ENCODE measurements at places on chromosomes 3 and 15.

- no peak for DNase-seq
Measured at GRCh38 chr15:28289694-28290463, 32.1 kb downstream of the HERC2 start.

GRCh38 chr15:68210821-68211655, 5.9 kb upstream of the CALML4 start:
- peak; percentile 87 for DNase-seq

DNA sequence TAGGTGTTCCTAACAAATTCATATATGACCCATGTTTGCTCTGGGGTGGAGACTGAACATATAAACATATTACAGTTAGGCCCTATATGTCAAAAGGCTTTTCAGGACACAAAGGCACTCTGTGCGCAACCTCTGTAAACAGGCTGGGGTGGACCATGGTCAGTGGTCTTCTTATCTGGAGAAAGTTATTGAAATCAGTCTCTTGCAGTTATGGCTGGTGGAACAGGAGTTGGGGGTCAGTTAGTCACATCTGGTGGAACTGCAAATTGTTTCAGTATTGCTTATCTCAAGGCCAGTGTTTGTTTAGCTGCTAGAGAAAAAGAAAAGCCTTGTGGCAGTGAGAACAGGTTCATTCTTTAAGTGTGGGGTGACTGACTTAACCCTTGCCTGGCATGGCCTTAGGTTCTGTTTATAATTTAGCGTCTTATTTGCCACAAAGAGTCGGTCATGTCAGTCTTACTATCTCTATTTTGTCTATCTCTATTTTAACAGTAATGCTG, 5.9 kb upstream of the GP9 start:
- DNase-seq: no peak

DNA sequence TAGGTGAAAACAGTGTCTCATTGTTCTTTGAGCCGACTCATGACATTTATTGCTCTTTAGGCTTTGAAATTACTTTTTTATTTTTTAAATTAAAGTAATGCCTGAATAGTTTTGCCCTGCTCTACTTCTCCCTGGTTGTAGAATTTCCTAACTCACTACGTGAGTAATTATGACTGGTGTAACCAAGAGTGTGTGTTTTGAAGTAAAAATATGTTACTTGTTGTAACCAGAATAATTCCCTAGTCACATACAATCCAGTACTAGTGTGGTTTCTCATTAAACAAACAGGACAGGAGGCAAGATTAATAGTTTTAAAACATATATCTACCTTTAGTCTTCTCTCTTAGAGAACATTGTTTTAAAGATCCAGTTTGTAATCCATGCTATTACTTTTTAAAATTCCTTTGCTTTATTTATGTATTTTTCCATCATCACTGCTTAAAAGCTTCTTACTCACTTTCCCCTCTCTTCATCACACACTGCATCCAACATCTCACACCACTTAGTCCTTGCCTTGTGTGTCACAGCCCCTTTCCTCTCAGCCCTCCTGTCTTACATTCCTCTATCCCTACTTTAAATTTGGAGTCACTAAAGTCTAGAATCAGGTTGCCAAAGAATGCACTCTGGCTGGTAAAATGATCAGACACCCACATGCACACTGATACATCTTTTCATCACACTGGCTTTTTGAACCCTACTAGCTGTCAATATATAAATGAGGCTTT, 219.7 kb downstream of the WNT5A start:
- no peak for DNase-seq

DNA sequence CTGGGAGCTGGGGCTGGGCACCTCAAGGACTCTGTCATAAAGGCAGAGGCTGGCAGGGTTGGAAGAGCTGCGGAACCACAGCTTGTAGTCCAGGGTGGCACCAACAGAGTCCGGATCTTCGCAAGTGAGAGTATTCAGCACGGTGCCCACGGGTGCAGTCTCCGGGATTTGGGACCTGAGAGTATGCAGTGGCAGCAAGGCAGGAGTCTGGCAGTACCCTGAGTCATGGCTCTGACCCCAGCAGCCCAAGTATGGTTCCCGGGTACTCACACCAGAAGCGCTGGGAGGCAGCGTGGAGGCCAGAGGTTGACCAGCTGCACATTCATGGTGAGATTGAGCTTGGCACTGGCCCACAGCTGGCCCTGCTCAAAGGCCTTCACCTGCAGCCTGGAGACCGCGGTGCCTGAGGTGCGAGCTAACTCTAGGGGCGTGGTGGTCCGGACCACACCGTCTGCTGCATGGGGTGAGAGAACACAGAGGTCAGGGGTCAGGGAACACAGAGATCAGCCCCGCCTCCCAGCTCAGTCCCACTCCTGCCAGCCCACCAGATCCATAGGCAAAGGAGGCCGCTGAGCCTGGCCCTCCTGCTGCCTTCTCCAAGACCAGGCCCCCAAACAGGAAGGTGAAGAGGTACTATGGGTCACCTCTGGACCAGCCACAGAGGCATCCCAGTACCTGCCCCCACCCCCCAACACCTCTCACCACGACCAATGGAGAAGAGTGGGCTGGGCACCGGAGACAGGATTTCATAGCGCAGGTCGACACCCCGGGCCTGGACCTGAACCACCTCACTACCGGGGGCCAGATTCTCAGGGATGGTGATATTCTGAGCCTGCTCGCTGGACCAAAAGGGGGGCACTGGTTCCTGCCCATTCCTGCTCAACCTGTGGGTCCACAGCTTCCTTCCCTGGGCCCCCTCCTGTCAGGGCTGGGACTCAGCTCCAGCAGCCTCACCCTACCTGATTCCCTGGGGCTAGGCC, 4.5 kb downstream of the CDHR4 start:
- DNase-seq: no peak

DNA sequence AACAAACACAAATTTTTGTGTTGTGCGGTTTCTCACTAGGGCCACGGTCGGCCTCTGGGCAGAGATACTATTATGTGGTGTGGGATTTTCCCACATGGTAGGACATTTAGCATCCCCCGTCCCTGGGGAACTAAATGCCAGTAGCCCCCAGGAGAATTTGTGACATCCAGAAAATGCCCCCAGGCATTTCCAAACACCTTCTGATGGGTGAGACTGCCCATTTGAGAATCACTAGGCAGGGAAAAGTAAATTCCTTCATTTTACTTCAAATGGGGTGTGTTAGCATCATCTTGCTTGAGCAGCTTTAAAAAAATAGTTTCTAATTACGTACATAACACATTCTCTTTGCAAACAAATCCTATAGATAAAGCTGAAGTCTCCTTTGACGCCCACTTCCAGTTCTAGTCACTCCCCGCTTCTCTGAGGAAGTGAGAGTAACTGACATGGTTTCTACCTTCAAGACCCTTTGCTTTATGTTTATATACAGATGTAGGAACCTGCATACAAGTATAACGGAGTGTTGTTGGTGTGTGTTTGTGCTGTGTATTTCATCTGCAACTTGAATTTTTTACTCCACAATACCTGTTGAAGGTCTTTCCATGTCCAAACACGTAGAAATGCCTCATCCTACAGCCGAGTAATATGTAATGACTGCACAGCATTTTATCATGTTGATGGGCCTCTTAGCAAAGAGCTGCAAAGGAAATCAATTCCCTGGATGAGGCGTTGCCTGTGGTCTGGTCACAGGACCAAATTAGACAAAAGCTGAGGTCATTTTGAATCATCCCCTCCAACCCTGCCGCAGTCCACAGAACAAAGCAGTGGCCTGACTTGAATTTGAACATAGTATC, 31.4 kb upstream of the ZBTB38 start:
- DNase-seq: no peak

- no peak for DNase-seq
Measured at GRCh38 chr15:32743411-32744140, 25.8 kb downstream of the GREM1 start.

- no peak for DNase-seq
Measured at GRCh38 chr15:85414991-85415390, 34.6 kb downstream of the AKAP13 start.

Data from midbrain (tissue), 1 donor.